ENCODE measurements at places on chromosomes 3 and 15.
A peak's percentile ranks its signal among the peaks of the same experiment; 100 is the strongest.

DNA sequence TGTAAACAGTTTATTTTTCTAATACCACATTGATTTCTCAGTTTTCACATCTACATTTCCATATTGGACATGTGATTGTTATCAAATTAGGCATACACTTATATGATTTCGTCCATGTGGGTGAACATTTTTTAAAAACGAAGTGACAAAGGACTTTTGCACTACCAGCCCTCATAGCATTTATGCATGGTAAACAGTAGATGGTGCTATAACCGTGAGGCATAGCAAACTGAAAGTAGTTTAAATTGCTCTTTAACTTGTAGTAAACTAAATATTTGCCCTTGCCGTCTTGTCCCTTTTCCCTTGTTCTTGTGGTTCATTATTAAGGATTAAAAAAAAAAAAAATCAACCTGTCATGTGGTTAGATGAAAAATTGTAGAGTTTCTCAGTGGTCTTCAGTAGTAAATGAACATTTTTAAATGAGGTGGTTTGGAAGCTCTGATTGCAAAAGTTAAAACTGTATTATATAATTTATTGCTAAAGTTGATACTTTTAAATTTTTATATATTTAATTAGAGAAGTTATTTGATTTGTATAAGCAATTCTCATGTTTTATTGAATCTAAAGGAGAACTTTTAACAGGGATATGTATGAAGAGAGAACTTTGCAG is 24.0 kb downstream of the STX19 start:
- no peak for DNase-seq

- DNase-seq, result no peak
Observed at GRCh38 chr3:97793420-97794019, 28.3 kb upstream of the CRYBG3 start.

DNA sequence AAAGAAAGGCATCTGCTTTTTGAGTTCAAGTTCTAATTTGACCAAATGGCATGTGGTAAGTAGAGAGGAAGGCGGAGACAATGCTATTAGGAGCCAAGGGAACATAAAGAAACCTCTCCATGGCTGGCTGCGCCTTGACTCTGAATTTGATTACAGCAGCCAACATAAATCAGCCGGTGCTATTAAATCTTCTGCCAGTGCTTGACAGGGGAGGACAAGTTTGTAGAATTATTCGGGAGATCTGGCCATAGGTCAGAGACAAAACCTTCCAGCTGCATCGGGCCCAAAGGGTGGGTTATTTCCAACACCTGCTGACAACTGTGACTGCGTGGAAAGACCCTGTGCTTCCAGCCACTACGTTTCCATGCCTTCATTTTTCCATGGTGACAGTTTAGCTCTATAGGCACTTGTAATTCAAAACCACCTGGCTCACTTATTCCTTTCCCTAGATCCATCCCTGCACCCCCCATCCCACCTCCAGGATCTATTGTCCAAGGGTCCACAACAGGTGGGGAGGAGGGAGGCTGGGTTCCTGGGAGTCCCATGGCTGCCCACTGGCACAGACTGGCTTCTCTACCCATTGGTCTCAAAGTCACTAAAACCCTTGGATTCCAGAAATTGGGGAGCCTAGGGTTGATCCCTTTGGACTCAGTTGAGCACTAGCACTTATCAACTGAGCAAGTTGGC is 15.9 kb downstream of the COLQ start:
- DNase-seq, result no peak

DNA sequence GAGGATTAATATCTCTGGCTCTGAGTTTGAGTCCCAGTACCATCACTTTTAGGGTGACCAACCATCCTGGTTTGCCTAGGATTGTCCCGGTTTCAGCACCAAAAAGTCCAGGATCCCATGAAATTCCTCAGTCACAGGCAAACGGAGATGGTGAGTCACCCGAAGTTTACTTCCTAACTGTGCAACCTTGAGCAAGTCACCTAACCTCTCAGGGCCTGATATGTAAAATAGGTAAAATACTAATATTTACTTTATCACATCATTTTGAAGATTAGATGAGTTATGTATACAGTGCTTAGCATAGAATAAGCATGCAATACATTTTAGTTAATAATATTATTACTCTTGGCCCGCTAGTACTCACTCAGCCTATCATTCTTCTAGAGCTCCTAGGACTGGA is 91.1 kb upstream of the KCNMB2 start:
- no peak for DNase-seq

GRCh38 chr3:157830556-157831236 is 275.5 kb downstream of the SHOX2 start:
- DNase-seq, result no peak

- DNase-seq, result no peak
Observed at GRCh38 chr3:106740116-106740515, 637.1 kb upstream of the CCDC54 start.

DNA sequence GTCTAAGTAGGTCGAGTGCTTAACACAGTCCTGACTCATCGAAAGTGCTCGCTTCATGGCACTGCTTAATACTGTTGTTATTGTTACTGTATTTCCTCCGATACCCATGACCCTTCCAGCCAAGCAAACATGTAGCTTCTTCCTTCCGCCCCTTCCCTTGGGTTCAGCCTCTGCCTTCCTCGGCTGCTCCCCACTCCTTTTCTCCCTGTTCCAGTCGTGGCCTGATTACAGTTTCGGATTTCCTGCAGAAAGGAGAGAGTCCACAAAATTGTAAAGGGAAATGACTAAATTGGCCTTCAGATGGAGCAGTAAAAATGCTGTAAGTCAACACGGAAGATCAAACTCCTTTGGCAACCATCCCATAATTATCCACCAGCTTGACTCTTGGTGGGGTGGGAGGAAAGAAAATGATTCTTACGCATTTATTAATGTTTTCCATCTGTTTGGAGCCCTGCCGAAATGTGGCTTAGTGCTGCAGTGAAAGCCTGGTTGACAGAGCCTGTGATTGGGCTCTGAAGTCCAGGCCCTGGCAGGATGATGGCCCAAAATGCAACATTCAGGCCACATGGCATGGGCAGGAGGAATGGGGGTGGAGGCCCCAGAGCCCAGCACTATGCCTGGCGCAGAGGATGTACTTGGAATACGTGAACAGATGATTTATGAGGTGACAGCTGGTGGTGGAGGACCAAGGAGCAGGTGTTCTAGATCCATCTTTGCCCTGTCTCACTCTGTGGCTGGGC is 37.6 kb downstream of the FAM3D start:
- no peak for DNase-seq

DNA sequence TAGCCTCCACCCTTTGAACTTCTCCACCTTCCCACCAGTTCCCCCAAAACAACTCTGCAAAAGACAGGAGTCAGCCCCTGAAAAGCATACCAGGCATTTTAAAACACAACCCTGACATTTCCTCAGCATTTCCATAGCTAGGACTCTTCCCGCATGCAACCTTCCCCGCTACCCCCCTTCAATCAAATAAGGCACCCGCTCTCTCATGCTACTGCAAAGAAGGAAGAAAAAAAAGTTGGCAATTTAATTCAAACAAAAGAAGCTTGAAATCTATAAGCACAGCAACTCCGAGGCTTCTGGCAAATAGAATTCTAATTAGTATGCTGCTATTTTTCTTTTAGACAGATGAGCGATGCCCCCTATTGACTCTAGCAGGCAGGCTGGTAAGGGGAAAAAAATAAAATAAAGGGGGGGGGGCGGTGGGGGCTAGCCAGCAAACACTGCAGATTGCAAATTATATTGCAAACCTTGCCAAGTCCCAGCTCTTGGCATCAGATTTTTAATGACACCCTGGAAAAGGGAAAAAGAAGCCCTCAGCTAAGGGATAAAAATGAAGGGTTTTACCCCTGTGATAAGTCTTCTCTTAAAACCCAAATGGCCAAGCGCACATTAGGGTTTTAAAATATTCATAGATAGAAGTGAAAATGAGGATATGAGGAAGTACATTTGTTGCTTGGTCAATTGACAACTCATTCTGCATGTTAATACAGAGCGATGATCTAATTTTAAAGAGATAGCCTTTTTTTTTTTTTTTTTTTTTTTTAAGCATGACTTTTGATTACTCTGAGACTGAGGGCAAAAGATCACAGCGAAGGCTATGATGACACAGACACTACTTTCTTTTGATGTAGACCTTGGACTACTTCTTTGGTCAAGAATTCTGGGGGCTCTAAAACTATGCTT is 255.2 kb downstream of the NR2F2 start:
- no peak for DNase-seq

GRCh38 chr3:16474920-16475319 is 38.6 kb downstream of the RFTN1 start:
- DNase-seq, result no peak

- DNase-seq, result no peak
Observed at GRCh38 chr3:179449636-179450035, 1.6 kb downstream of the GNB4 start.

DNA sequence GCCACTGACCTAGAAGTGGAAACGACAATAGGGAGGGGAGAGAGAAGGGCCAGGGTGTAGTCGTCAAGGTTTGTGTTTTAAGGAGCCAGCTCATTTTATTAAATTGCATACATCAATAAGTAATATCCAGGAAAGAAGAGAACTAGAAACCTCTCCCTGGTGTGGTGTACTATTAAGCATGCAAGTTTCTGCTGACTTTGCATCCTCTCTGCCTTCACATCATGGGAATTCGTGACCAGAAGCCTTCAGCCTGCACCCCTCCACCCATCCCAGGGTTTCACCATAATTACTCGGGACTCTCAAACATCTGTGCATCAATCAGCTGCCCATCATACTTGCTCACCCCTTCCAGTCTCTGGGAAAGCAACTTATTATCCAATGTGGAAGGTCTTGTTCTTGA is 70.9 kb upstream of the UBE3A start:
- DNase-seq, result no peak

GRCh38 chr3:14253022-14253706 is 74.5 kb downstream of the LSM3 start:
- DNase-seq, result no peak

DNA sequence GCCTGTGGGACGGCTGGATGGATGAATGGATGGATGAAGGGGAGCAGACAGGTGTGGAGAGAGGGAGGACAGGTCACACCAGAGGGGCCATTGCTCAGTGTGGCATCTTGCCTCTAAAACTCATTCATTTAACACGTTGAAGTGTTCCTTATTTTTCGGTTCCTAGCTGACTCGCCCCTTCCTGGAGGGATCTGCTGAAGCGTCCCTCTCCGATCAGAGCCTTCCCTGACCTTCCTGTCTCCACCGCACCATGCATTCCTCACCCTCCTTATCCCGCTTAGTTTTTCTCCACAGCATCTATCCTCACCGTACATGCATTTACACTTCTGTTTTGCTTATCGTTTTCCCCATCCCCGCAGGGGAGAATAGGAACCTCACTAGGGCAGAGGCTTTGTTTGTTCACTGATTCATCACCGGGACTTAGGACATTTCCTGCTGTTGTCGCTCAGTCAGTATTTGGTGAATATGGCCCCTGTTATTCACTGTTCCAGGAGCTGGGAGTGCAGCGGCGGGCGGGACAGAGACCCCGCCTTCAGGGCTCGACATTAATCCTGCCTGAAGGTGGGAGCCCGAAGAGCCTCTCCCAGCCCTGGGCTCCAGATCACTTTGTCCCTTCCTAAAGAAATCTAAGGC is 32.0 kb downstream of the FOXL2 start:
- DNase-seq, result no peak

GRCh38 chr3:60355825-60356224 is 895.4 kb downstream of the FHIT start:
- DNase-seq, result no peak

DNA sequence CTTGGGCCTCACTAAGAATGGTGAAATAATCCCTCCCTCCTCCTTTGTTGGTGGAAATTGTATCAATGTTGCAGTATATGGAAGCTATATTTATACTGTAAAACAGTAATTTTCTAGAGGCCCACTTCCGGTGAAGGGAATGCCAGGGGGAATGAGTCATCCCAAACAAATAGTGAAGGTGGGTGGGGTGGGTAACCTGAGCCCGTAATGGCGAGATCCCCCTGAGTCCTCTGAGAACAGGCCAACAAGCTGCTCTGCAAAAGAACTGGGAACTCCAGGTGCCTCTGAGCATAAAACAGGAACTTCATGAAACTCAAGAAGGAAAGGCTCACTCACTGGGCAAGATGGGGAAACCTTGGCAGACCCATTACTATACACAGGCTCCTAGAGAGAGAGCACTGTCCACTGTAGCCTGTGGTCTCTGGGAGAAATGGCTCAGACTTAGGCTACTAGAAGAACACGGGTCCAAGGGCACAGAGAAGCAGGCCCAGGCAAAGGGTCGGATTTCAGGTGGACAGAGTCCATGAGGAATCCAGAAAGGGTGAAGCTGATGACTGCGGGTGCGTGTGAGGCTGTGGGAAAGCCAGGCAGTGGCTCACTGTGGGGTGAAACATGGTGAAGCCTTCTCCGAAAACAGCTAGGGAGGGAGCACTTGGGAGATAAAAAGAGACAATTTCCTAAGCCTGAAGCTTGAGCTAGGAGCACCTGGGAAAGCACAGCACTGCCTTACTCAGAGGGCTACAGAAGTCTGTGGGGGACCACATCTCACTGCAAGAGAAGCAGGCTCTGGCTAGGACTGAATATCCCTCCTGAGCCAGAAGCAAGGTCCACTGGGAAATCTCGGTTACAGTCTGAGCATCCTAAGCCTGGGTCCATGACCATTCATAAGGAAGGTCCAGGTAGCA is 19.8 kb downstream of the LARP6 start:
- no peak for DNase-seq

GRCh38 chr3:151156618-151157216 is 46.3 kb downstream of the GPR171 start:
- DNase-seq, result no peak

- no peak for DNase-seq
Observed at GRCh38 chr15:61380270-61380669, 151.2 kb upstream of the RORA start.

- peak; percentile 88 for DNase-seq
Observed at GRCh38 chr15:76994001-76994400, 925 bp upstream of the PSTPIP1 start.

- DNase-seq, result no peak
Observed at GRCh38 chr15:59686389-59686788, 2.7 kb downstream of the BNIP2 start.

DNA sequence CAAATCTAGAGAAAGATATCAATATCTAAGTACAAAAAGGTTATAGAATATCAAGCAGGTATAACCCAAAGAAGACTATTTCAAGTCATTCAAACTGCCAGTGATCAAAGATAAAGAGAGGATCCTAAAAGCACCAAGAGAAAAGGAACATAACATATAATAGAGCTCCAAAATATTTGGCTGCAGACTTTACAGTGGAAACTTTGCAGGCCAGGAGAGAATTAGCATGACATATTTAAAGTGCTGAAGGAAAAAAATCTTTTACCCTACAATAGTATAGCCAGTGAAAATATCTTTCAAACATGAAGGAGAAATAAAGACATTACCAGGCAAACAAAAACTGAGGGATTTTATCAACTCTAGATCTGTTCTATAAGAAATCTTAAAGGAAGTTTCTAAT is 254.3 kb upstream of the ARHGEF26 start:
- no peak for DNase-seq

- no peak for DNase-seq
Observed at GRCh38 chr3:175070946-175071345, 211.8 kb downstream of the NAALADL2 start.

- no peak for DNase-seq
Observed at GRCh38 chr15:77817434-77817833, 184.7 kb upstream of the LINGO1 start.

- DNase-seq, result no peak
Observed at GRCh38 chr15:50820808-50821382, 55.4 kb upstream of the SPPL2A start.

- no peak for DNase-seq
Observed at GRCh38 chr3:5317557-5317956, 130.1 kb downstream of the EDEM1 start.

- DNase-seq, result no peak
Observed at GRCh38 chr3:13077431-13078162, 4.4 kb upstream of the IQSEC1 start.

- DNase-seq, result no peak
Observed at GRCh38 chr3:196995027-196995426, 26.4 kb upstream of the PIGZ start.

Measured in activated CD4-positive, alpha-beta memory T cell treated with anti-CD3 and anti-CD28 coated beads for 36 hours (primary cell).